Stimulated activated CD8-positive, alpha-beta memory T cell treated with anti-CD3 and anti-CD28 coated beads, Interleukin-7, amount 100 ng/mL, for 1 hour (primary cell): ENCODE measurements at places on chromosomes 12 and 14.

GRCh38 chr12:113136128-113136989 is 798 bp upstream of the RASAL1 start:
- DNase-seq = no peak

GRCh38 chr14:52080808-52081755 is 12.2 kb upstream of the NID2 start:
- DNase-seq = no peak

- no peak for DNase-seq
These were observed 361.3 kb upstream of the TMTC1 start for GRCh38 chr12:30144777-30145683.

GRCh38 chr12:121532503-121533393 is 48.1 kb downstream of the KDM2B start:
- no peak for DNase-seq

- DNase-seq = no peak
These were observed 48.3 kb downstream of the NOVA1 start for GRCh38 chr14:26549571-26549970.

GRCh38 chr14:100859781-100860180 is 33.9 kb downstream of the MEG3 start:
- no peak for DNase-seq
